ENCODE measurements at places on chromosomes 16 and 17.

DNA sequence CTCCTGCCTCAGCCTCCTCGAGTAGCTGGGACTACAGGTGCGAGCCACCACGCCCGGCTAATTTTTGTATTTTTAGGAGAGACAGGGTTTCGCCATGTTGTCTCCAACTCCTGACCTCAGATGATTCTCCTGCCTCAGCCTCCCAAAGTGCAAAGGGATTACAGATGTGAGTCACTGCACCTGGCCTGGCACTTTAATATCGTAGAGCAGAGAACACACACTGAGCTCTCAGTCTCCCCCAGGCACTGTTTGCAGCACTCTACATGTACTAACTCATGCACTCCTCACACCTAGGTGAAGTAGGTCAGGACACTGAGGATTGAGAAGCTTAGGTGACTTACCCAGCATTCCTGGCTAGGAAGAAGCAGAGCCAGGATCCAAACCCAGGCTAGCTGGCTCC is 15.0 kb downstream of the C17orf100 start:
- DNase-seq: no peak

- no peak for DNase-seq
Measured at GRCh38 chr17:60618854-60619526, 19.0 kb downstream of the PPM1D start.

- DNase-seq: no peak
Measured at GRCh38 chr17:44310188-44310587, 1.8 kb downstream of the RUNDC3A start.

GRCh38 chr17:7379134-7379533 is 1.8 kb upstream of the TNK1 start:
- no peak for DNase-seq

DNA sequence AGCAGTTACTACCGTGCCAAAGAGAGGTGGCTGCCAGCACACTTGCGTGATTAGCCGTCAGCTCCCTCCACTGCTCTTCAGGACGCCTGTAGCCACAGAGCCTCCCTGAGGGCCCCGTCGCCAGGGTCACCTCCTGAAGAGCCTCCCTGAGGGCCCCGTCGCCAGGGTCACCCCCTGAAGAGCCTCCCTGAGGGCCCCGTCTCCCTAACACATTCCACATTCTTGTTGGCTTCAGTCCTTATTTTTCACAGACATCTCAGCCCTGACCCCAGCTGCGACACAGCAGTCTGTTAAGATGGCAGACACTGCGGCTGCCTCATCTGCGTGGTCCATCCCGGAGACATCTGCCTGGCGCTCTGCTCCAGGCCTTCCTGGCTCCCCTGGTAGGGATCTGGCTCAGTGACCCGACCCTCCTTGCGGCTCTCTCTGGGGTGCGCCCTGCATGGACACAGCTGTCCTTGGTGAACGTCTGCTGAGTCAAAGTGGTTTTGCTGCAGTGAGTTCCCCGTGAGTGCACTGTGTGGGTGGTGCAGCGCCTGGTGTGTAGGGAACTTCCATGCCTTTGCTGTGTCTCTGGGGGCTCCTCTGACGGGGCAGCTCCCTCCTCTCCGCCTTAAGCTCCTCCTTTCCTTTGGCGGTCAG is 11.4 kb downstream of the ACSF3 start:
- DNase-seq: peak; percentile 53

DNA sequence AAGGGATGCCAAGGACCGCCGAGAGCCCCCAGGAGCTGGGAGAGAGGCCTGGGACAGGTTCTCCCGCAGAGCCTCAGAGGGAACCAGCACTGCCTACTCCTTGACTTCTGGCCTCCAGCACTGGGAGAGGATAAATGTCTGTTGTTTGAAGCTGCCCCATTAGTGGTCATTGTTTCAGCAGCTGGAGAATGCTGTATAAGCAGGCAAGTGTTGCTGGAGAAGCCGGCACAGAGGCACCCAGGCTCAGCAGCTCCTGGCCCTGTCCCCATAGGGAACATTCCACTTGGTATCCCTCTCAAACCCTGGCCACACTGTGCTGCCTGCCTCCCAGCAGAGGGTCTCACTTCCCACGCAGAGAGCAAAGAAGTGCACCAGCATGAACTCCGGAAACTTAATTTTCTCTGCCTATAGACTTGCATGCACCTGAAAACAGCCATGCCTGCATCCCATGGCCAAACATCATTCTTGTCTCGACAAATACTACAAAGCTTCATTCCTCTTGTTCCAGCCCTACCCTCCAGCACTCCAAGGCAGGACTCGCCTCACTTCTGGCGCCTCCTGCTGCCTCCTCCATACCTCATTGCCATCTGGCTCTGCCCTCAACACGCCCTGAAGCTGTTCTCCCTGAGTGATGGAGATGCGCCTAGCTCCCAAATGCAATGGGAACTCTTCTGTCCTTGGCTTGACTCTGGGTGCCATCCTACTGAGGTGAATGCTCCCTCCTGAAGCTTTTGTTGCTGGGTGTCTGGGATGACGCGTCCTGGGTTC is 88.1 kb downstream of the DNAH17 start:
- no peak for DNase-seq

- no peak for DNase-seq
Measured at GRCh38 chr16:50310308-50311133, 44.2 kb downstream of the ADCY7 start.

DNA sequence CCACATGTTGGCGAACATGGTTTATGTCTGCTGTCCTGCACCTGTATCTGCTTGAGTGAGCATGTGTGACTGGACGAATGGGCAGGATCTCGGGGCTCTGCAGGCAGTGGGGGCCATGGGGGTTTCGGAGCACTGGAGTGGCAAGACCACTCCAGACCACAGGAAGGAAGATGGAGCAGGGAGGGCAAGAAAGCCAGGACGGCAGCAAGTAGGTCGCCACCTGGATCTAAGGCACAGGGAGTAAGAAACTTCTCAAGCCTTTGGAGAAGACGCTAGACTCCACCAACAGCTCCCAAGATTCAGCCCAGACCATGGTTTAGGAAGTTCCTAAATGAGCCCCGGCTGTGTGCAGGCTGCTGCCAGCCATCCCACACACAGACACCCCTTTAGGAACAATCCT is 32.8 kb upstream of the C16orf95 start:
- no peak for DNase-seq

- DNase-seq: no peak
Measured at GRCh38 chr16:26441178-26441577, 625.5 kb upstream of the C16orf82 start.

- DNase-seq: no peak
Measured at GRCh38 chr17:2468270-2468669, 43.4 kb downstream of the METTL16 start.

- no peak for DNase-seq
Measured at GRCh38 chr16:53944025-53944424, 240.1 kb downstream of the FTO start.

- peak; percentile 63 for DNase-seq
Measured at GRCh38 chr16:84739349-84740124, 39.7 kb downstream of the USP10 start.

- DNase-seq: no peak
Measured at GRCh38 chr17:13359774-13360173, 242.0 kb downstream of the HS3ST3A1 start.

DNA sequence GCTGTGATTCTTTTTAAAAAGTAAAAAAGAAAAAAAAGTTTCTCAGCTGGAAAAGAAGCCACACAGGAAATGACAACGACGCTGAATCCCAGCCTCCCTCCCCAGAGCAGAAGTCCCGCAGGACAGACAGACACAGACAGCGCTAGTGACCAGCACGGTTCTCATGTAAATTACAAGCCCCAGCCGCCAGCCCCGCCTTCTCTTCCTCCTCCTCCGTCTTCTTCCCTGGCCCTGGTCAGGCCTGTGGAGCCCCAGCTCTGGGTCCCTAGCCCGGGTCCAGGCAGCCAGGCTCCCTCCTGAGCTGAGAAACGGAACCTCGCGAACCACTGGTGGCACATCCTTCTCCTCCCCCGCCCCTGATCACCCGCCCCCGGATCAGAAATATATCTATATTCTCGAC is 7.0 kb upstream of the IL17C start:
- peak; percentile 15 for DNase-seq

DNA sequence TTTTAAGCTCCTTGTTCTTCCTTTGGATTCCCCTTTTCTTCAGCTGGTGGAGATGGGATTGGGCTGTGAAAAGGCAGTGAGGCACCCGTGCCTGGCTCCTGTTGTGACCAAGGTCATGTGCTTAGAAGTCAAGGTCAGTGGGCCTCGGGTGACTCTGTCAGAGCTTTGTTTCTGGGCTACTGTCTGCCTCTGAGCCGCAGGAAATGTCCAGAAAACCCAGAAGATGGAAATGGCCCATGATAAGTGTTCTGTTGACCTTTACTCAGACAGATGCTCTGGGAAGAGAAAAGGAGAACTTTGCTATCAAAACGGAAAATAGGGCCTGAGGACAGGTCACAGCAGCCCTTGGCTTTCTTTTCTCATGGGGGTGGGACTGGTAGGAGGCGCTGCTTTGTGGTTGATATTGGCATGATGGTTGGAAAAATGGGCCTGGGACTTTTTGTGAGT is 2.9 kb downstream of the ABCC1 start:
- DNase-seq: peak; percentile 90

DNA sequence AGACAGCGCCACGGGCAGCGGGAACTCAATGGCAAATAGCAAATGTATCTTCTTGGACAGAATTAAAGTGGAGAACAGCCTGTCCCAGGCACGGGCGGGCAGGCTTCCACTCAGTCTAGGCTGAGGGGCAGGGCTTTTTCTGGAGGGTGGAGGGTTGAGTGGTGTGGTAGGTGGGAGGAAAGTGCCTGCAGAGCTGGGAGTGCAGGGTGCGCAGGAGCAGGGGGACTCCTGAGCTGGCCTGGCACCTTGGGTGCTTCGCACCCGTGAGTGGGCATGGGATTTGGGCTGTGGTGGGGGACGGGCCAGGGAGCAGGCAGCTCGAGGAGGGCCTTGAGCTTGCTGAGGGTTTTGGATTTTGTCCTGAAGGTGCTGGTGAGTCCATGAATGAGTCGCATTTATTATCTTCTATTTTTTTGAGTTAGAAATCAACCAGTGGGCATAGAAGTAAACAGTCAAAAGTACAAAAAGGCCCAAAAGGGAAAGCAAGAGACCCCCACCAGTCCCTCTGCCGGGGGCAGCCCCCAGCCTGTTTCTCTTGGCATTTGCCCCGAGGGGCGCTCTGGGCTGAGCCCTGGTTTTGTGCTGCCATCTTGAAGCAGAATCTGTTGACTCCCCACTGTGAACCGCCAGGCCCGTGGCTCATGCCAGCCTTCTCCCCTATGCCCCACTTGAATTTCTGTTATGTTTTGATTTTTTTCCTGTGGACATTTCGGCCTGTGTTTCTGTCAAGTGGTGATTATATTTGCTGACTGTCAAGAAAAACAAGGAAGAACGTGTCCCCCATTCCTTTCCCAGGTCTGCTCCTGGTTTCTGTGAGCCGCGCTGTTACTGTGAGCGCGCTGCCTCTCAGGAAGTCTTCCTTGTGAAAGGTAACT is 8.2 kb downstream of the ADORA2B start:
- DNase-seq: no peak

- no peak for DNase-seq
Measured at GRCh38 chr17:82965371-82965770, 114.0 kb upstream of the METRNL start.

GRCh38 chr17:18921912-18922451 is 30.0 kb upstream of the SLC5A10 start:
- DNase-seq: peak; percentile 26

GRCh38 chr16:11677959-11678881 is 10.0 kb downstream of the SNN start:
- DNase-seq: peak; percentile 49

DNA sequence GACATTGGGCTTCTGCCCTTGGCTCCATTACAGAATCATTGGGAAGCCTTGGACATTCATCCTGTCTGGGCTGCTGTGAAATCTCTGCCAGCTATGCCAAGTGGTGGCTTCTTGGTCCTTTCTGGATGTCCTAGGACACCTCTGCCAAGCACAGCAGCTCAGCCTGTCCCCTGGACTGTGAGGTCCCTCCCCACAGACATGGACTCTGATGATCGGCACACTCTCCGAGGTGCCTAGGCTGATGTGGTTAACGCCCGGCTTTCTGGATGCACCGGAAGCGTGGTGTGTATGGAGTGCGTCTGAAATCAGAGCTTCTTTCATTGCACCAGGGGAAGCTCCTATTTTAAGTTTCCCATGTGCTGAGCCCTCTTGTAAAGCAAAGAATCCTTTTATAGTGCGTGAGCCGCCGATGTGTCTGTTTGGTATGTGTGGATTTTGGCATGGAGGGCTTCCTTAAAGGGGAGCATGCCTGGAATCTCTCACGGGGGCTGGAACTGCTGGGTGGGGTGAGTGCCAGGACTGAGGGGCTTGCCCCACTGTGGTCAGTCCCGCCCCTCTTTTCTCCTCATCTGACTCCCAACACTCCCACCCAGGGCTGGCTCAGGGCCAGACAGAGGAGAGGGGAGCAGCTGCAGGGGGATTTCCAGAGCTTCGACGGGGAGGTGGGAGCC is 7.0 kb upstream of the ARHGAP23 start:
- no peak for DNase-seq

DNA sequence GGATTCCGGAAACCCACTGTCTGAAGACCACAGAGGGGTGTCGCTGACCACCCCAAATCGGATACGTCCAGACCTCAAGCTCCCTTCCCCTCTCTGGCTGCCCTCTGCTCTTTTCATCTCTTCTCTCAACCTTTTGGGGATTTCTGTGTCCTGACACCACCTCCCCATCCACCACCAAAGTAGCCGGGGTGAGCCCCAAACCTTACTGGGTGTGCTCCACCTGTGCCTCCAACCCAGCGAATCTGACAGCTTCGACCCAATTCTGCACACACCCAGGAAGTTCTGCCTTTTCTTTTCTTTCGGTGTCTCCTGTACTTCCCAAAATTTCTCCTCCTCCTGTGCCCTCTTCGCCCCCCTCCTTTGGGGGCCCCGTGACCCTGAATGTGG is 534 bp downstream of the KCTD11 start:
- DNase-seq: no peak

DNA sequence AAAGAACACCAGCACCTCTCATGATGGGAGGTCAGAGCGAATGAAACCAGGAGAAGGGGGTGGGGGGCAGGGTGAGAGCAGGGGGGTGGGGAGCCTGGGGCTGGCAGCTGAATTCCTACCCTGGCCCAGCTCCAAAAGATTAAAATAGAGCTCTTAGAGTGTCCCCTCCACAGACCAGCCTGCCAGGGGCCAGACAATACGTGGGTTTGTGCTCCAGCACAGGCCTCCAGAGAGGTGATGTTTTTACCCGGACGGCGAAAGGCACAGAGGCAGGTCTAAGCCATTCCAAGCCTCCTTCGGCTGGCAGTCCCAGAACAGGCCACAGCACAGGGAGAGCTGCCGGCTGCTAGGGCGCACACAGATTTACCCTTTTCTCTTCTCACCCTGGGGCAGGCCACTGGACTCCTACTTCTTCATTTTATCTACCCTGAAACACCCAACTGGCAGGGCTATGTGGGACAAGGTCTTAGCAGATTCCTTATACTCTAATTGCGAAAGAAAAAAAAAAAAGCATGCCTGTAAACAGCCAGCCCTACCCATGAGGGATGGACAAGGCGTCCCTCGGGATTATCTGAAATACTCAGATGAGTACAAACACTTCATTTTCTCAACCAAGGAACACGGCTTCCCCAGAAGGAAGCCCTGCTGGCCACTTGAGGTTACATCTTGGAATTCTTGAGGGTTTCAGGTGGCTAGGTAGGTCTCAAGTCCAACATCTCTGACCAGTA is 71.9 kb upstream of the NOG start:
- DNase-seq: no peak

All from suppressor macrophage treated with lipopolysaccharide for 1 hour (primary cell).